DMS79 treated with DMSO at 0.1 percent for 48 hours (cell line): ENCODE measurements at places on chromosomes 16 and 17.
A peak's percentile ranks its signal among the peaks of the same experiment; 100 is the strongest.

- DNase-seq, result no peak
Measured at GRCh38 chr17:77325577-77326075, 184.9 kb downstream of the SEC14L1 start.

DNA sequence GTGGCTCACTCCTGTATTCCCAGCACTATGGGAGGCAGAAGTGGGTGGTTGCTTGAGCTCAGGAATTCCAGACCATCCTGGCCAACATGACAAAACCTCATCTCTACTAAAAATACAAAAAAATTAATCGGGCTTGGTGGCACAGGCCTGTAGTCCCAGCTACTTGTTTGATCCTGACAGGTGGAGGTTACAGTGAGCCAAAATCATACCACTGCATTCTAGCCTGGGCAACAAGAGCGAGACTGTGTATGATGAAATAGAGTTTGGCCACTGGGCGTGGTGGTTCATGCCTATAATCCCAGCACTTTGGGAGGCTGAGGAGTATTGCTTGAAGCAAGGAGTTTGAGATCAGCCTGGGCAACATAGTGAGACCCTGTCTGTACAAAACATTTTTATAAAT lies 173.3 kb downstream of the TANC2 start:
- no peak for DNase-seq

- no peak for DNase-seq
Measured at GRCh38 chr16:8572919-8573724, 17.2 kb downstream of the TMEM114 start.

DNA sequence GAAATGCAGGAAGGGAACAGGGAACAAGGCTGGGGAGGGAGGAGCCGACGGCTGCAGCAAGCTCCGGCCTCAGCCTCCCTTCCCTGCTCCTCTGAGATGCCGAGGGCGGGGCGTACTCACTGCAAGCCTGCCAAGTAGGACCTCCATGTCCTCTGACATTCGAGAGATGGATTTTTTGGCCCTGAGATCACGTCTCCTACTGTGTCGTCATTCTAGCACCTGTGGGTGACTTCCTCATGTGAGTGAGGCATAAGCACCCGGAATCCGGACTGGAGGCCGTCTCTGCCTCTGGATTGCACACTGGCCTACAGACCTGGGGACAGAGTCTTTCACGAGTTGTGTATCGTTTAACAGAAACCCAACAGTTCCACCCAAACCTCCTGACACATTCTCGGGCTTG lies 14.5 kb downstream of the MRM3 start:
- DNase-seq, result no peak

DNA sequence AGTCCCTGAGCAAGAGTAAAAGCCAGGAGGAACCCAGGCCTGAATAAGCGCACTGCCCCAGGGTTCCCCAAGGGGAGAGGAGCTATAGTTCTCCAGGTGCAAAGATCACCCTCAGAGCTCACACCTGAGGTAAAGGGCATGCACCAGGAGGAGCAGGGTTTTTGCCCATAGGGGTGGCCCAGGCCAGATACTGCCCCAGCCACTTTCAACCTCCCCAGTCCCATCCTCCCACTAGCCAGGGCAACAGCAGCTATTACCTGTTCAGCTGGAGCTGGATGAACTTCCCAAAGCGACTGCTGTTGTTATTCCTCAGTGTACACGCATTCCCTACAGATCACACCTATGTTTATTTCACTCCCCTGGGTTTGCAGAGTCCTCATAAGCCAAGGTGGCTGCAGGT lies 19.8 kb downstream of the MYO19 start:
- DNase-seq, result no peak

- no peak for DNase-seq
Measured at GRCh38 chr17:34715504-34715903, 136.1 kb downstream of the TMEM132E start.

DNA sequence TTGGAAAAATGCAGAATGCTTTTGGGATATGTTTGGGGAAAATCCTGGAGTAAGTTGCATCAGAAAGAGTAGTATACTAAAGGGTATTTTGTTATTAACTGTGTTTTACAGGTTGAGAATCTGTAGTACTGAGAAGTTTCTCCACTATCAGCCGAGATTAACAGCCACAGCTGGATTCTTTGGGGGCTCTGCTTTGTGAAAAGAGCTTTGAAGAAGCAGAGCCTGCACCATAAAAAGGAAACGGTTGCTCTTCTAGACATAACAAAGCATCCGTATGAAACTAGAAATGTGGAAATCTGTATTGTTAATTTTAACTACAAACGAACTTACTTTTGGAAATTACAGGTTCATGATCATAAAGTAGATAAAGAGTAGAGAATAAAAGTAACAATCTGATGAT lies 5.3 kb downstream of the NLK start:
- DNase-seq, result no peak

DNA sequence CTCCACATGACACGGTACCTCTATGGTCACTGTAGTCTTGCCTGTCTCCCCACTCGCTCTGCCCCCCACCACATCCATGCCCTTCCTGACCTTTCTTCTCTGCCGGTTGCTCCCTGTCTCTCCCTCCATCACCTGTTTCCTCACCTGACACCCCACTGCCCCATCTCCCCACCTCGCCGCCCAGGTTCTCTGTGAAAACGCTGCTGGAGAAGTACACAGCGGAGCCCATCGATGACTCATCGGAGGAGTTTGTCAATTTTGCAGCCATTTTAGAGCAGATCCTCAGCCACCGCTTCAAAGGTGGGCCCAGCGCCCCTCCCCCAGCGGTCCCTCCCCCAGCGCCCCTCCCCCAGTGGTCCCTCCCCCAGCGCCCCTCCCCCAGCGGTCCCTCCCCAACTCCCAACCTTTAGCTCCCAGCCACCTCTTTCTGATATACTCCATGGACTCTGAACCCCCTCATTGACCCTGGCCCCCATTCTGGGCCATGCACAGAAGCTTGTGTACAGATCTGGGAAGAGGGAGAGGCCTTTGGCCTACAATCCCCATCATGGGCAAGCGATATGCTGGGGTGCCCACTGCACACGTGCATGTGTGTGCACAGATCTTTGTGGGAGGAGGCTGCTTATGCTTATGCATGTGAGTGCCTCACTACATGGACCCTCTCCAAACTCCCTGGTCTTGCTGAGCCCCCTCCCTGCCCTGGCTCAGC lies 4.1 kb downstream of the RUNDC3A start:
- no peak for DNase-seq

DNA sequence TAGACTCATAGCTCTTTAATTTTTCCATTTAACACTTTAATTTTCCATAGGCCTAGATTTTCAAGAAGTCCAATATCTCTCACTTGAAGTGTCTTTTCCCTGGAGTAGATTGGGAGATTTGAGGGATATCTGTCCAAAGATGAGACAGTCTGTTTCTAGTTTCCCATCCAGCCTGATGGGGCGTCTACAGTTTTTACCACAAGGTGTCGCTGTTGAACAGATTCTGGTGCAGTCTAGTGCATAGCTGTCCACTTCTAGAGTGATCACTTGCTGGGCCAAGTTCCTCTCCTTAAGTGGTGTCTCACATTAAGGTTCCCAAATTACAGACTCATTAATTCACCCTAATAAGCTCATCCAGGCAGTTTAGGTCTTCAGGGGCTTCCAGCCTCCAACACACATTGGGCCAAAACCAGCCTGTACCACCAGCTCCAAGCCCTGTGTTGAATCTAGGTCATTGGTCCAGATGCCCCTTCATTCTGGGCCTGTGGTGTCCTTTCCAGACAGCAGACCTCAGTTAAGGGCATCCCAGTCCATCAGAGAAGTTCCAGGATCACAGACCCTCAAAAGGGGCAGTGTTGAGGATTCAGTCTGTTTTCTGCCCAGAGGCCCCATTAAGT lies 9.4 kb downstream of the SNX20 start:
- peak; percentile 1 for DNase-seq

- no peak for DNase-seq
Measured at GRCh38 chr17:10417431-10417830, 4.3 kb downstream of the MYH8 start.

- no peak for DNase-seq
Measured at GRCh38 chr17:80229011-80229410, 8.8 kb downstream of the SLC26A11 start.

- no peak for DNase-seq
Measured at GRCh38 chr16:26118575-26118974, 426.8 kb downstream of the HS3ST4 start.
